Activated CD8-positive, alpha-beta T cell treated with anti-CD3 and anti-CD28 coated beads for 36 hours (primary cell): ENCODE measurements at places on chromosomes 5 and 9.
A peak's percentile ranks its signal among the peaks of the same experiment; 100 is the strongest.

DNA sequence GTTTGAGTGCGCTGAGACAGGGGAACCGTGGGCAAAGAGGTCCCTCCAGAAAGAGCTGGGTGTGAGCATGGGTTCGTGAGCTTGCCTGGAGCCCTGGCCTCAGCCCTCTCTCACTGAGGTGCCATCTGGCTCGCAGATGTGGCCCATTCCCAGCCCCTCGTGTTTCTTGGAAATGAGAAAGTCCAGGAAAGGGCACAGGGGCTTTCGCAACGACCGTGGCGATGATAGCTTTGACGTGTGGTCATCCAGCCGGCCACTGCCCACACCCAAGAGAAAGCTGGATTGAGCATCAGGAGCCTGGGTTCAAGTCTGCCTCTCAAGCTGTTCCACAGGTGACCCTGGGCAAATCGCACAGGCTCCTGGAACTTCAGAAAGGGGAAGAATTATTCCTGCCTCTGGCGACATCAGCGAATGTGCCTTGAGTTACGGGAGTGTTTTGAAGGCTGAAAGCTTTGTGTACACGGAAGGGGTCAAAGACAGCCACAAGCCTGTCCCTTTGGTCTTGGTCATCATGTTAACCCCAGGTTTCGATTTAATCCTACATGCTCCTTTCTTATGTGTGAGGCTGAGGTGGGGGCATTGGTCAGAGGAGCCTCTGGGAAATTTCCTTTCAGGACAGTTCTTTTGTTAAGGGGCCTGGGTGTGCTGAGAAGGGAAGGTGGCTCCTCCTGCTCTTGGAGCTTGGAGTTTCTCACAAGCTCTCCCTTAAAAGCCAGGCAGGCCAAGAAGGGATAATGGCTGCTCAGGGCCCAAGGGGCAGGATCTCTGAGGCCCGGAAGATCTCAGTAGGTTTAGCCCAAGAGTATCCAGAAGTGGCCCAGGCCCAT lies 41.7 kb upstream of the IL17B start:
- no peak for DNase-seq
- no peaks in the 10 kb centered on the region for H3K27me3 ChIP-seq
- no peak overlapping the region for H3K4me3 ChIP-seq
- no peaks in the 10 kb centered on the region for H3K4me1 ChIP-seq

GRCh38 chr5:141050622-141051520 lies at the start of gene PCDHB1:
Gene PCDHB1 (plus strand): TSS chr5:141051374. CDS start chr5:141051471, 97 bp downstream.
- no peaks in the 10 kb centered on the region for H3K36me3 ChIP-seq
- DNase-seq, result no peak
- peak within 1 kb of the TSS; percentile 24 for H3K4me3 ChIP-seq
- H3K4me1 ChIP-seq, result peaks cover 5% of the 10 kb centered on the region
- H3K27me3 ChIP-seq, result peaks cover 50% of the 10 kb centered on the region

DNA sequence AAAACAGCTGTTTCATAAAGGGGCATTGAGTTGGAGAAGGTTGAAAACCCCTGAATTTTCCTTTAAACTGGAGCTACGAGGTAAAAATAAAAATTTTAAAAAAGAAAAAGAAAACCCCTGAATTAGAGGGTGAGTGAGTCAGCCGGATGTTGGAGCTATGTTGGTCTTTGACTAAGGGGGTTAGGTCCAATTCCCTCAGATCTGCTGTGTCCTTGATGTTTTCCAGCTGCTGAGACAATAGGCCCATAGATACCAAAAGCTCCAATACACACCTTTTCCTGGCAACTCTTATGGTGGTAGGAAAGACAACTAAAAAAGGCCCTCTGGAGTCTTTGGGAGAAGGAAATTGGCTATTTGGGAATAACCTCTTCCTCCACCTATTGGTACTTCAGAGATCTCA lies 79.4 kb upstream of the SAP30L start:
- H3K27me3 ChIP-seq, result no peaks in the 10 kb centered on the region
- H3K27ac ChIP-seq, result no peak overlapping the region
- no peaks in the 10 kb centered on the region for H3K36me3 ChIP-seq
- H3K4me1 ChIP-seq, result no peaks in the 10 kb centered on the region

DNA sequence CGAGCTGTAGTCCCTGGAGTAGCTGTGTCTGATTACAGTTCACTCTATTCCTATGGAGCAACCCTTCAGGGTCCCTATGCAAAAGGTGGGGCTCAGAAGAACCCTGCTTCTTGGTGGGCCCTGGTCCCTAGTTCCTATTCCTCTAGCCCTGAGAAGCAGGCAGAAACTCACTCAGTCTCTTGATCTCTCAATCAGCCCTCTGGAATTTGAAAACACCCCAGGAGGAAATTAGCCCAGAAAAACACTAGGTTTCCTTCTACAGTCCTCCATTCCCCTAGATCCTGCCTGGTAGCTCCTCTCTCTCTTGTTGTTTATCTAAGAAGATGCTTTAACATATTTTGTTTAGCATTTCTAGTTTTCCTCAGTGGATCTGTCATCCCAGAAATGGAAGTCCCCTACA lies 7.6 kb downstream of the RGS3 start:
- no peaks in the 10 kb centered on the region for H3K36me3 ChIP-seq
- no peak for DNase-seq
- H3K4me3 ChIP-seq, result no peak overlapping the region
- no peaks in the 10 kb centered on the region for H3K27me3 ChIP-seq
- H3K27ac ChIP-seq, result no peak overlapping the region
- H3K4me1 ChIP-seq, result no peaks in the 10 kb centered on the region

GRCh38 chr9:89661956-89662717 lies 57.3 kb downstream of the GADD45G start:
- no peak overlapping the region for H3K4me3 ChIP-seq
- H3K27ac ChIP-seq, result no peak overlapping the region
- DNase-seq, result no peak
- peaks cover 6% of the 10 kb centered on the region for H3K27me3 ChIP-seq

DNA sequence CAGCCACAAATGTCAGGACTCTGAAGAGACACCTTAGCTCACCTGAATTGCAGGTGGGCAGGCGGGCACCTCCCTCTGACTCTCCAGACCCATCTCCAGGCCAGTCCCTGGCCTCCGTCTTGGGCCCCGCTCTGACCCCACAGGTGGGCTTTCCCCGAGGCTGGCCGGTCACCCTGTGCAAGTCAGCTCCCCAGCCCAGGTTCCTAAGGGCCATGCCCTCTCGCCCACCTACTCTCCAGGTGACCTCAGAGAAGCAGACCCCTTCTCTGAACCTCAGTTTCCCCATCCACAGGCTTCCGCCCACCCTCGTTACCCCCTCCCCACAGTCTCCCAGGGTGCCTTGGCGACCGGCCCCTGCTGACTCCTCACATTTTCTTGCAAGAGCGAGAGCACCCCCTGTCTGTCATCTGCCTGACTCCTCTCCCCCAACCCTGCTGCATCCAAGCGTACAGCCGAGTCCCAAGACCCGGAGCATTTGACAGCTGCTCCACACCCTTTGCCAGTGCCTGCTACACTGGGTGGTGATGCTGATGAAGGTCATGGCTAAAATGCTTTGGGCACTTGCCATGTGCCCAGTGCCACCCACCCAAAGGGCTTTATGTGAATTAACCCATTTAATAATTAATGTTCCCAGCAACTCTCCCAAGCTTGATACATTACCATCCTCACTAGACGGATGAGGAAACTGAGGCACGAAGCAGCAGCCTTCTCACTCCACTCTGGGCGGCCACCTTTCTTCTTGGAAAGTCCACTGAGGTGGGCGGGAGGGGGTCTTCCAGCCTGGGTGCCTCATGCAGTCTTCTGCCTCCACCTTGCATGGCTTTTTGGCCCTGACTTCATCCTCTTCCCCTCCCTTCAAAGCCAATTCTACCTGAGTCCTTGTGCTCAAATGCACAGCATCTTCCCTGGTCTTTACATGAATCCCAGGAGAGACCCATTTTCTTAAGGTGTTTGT lies 51.1 kb upstream of the ORM1 start:
- DNase-seq, result peak; percentile 35
- no peak overlapping the region for H3K27ac ChIP-seq
- no peaks in the 10 kb centered on the region for H3K4me1 ChIP-seq
- H3K4me3 ChIP-seq, result no peak overlapping the region
- H3K36me3 ChIP-seq, result no peaks in the 10 kb centered on the region

GRCh38 chr9:133837627-133838597 lies 99.8 kb upstream of the SARDH start:
- no peaks in the 10 kb centered on the region for H3K36me3 ChIP-seq
- DNase-seq, result no peak
- no peak overlapping the region for H3K27ac ChIP-seq
- no peak overlapping the region for H3K4me3 ChIP-seq
- no peaks in the 10 kb centered on the region for H3K27me3 ChIP-seq

DNA sequence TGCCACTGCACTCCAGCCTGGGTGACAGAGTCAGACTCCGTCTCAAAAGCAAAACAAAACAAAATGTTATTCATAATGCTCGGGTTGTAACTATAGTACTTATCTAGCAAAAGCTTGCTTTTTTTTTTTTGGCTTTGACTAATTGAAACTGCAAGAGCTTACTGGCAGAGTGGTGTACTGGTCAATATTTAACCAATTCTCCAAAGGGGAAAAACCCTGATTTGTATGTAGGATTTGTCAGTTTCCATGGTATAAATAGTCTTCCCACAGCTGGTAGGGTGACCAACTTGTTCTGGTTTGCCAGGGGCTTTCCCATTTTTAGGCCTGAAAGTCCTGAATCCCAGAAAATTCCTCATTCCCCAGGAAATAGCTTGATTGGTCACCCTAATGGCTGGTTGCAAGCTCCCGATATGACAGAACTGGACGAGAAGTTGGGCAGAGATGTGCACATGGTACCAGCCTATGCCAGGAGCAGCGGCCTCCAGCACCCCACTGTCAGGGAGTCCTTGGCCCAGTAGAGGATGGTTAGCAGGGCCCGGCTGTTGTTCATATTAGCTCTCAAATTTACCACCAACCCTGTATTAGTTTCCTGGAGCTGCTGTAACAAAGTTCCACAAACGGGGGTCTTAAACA lies 58.0 kb downstream of the FXN start:
- no peak overlapping the region for H3K27ac ChIP-seq
- DNase-seq, result no peak
- no peaks in the 10 kb centered on the region for H3K27me3 ChIP-seq
- no peaks in the 10 kb centered on the region for H3K36me3 ChIP-seq
- H3K4me3 ChIP-seq, result no peak overlapping the region

- H3K27me3 ChIP-seq, result peaks cover 29% of the 10 kb centered on the region
- no peaks in the 10 kb centered on the region for H3K36me3 ChIP-seq
- H3K4me3 ChIP-seq, result peak overlapping the region; percentile 72
- no peak overlapping the region for H3K27ac ChIP-seq
- no peak for DNase-seq
Observed at GRCh38 chr5:10306806-10307205, 896 bp downstream of the CMBL start.

DNA sequence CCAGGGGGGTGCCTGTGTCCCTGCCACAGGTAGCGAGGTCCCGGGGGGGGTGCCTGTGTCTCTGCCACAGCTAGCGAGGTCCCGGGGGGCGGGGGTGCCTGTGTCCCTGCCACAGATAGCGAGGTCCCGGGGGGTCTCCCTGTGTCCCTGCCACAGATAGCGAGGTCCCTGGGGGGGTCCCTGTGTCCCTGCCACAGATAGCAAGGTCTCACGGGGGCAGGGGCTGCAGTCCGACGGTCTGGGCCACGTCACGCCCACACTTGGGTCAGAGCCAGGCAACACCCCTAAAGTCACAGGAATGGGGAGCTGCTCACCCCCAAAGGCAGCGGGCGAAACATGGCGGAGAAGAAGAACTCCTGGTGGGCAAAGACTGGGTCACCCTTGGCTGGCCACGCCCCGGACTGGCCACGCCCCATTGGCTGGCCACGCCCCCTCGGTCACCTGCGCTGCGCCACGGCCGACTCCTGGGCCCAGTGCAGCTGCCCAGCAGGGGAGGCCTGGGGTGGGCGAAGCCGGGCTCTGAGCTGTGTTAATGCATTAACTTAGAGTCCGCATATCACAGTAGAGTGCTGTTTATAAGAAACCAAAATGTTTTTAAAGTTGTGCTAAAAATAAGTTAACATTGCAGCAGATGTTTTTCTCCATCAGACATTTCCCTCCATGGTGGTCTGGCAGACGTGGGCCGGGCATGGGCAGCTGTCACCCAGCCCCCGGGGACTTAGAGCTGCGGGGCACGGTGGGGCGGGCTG lies 7.0 kb downstream of the NOXA1 start:
- H3K27me3 ChIP-seq, result no peaks in the 10 kb centered on the region
- no peaks in the 10 kb centered on the region for H3K4me1 ChIP-seq
- H3K27ac ChIP-seq, result no peak overlapping the region
- no peak overlapping the region for H3K4me3 ChIP-seq
- H3K36me3 ChIP-seq, result no peaks in the 10 kb centered on the region
- no peak for DNase-seq

DNA sequence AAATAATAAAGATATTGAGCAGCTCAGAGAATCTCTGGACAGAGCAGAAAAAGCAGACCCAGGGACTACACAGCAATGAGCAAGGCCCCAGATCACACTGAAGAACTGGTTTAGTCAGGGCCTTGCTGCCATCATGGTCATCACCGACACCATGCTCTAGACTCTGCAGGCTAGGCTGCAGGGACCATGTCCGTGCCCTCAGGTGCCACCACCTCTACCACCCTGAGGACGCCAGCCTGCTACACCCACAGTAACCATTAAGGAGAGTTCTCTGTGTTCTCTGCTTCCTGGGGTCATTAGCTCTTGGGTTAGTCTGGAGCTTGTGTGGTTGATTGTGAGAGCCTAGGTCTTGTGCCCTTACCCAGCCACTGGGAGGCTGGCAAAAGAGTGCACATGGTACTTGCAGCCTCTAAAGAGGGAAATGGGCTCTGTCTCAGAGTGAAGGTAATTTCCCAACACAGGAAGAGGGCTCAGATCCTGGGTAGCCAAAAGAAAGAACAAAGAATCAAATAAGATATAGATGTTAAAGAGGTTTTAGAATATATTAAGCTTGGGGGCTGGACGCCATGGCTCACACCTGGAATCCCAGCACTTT lies 31.9 kb upstream of the JADE2 start:
- H3K36me3 ChIP-seq, result no peaks in the 10 kb centered on the region
- H3K27ac ChIP-seq, result no peak overlapping the region
- H3K4me3 ChIP-seq, result no peak overlapping the region
- H3K27me3 ChIP-seq, result no peaks in the 10 kb centered on the region

GRCh38 chr9:120153258-120153657 lies 426.7 kb downstream of the CDK5RAP2 start:
- no peaks in the 10 kb centered on the region for H3K27me3 ChIP-seq
- no peak overlapping the region for H3K4me3 ChIP-seq
- H3K27ac ChIP-seq, result no peak overlapping the region
- DNase-seq, result no peak
- H3K4me1 ChIP-seq, result no peaks in the 10 kb centered on the region

DNA sequence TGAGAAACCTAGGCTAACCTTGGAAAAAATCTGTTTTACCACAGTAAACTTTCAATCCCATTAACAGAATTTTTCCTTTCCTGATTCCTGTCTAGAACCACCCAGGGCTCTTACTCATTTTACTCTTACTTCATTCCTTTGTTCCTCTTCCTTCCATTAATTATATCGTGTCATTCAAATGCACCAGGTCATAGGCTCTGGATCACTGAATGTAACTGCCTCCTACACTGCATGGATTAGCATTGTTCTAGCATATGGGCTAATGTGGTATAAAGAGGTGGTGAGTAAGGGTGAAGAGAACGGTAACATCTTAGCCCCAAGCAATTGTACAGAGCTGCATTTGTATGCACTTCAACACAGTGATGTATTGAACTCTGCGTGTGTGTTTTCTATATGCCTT lies 49.5 kb upstream of the SPINK5 start:
- no peak overlapping the region for H3K27ac ChIP-seq
- no peak overlapping the region for H3K4me3 ChIP-seq
- no peak for DNase-seq
- no peaks in the 10 kb centered on the region for H3K36me3 ChIP-seq
- no peaks in the 10 kb centered on the region for H3K4me1 ChIP-seq
